ENCODE measurements at places on chromosomes 4 and X. TPM values are rescaled to one million over a fixed set of nuclear protein-coding genes. Genes with fewer than 3 reads are reported as not detected.

- DNase-seq = no peak
Observed at GRCh38 chr4:107572281-107572680, 147.8 kb downstream of the PAPSS1 start.

GRCh38 chr4:87026800-87027495 lies 92.1 kb downstream of the AFF1 start:
- no peak for DNase-seq

The RS1 gene
- total RNA-seq = not detected

The RHOXF2 gene
- total RNA-seq = not detected

GRCh38 chr4:25879991-25880651 lies 17.3 kb upstream of the SEL1L3 start:
- no peak for DNase-seq

- DNase-seq = peak; percentile 13
Observed at GRCh38 chrX:17689971-17690409, 47.3 kb upstream of the SCML1 start.

The BEX4 gene
- not detected for total RNA-seq

The FABP2 gene
- not detected for total RNA-seq

The NXF2B gene
- total RNA-seq = not detected

The UCP1 gene
- not detected for total RNA-seq

The SPACA5 gene
- not detected for total RNA-seq

The PIGA gene
- total RNA-seq = 6.9 TPM

- no peak for DNase-seq
Observed at GRCh38 chr4:168743601-168744000, 246.7 kb downstream of the PALLD start.

GRCh38 chr4:14926368-14926767 lies 75.9 kb upstream of the CPEB2 start:
- DNase-seq = no peak

The ENOX2 gene
- 9.1 TPM for total RNA-seq

Measured in MG63 (cell line).